ENCODE measurements at places on chromosomes 11 and 22.

DNA sequence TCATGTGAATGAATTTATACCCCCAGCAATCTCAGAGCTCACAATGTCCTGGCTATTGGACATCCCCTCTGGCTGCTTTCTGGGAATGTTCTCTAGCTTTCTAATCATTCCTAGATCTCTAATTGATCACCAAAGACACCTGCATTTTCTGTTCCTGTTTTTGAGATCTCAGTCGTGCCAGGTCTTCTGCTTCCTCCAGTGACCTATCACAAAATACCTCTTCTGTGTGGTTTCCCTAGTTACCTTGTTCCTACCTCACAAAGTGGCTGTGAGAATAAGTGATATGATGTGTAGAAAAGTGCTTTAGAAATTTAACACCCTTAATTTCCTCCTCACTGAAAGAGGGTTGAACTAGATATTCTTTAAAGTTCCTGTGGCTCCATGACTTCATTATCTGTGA, 92.2 kb downstream of the LUZP2 start:
- DNase-seq, result no peak

- DNase-seq, result no peak
These were observed 149.1 kb upstream of the SOX6 start for GRCh38 chr11:16505481-16505880.

DNA sequence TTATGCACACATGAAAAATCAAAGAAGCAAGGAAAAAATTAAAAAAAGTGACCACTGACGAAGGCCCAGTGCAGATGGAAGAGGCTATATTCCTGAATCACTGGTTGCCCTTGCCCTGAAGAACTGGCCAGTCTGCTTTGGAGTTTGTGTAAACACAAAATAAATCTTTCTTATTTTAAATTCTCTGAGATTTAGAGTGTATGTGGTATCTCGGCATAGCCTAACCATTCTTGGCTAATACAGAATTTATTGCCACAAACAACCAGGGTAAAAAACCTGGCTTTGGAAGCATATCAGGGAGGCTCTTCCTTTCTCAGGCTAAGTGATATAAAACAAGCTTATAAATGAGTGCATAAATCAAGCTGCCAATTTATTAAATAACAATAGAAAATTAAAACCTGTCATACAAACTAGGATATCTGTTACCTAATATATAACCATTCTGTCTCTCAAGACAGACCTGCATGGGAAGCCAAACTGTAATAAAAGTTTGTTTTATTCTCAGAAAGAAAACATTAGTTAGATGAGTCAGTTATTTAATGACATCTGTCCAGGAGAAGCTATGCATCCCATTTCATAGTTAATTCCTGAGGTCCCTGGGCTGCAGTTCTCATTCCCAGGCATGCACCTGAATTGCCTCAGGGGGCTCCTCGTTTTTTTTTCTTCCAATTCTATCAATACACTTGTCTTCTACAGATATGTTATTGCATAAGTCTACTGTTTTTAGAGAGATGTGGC, 6.1 kb upstream of the TMEM135 start:
- no peak for DNase-seq

DNA sequence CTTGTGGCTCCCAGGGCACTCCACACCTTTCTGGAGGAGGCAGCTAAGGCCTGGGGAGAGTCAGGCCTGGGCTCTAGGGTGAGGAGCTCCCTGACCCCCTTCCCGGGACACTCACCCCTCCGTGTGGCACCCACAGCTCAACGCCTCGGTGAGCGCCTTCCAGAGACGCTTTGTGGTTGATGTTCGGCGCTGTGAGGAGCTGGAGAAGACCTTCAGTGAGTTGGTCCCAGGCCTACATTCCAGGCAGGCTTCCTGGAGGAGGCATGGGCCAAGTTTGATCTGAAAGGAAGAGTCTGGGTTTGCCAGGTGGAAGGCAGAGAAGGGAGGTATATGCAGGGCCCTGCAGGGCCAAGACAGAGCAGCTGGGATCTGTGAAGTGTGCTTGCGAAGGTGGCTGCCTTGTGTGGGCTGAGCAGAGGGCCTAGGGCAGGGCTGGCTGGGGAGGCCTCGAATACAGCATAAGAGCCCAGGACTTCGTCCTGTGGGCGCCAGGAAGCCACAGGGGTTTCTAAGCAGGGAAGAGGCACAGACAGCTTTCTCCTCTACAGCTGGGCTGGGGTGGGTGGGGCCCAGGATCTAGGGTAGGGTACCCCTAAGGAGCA, 2.9 kb downstream of the TCIRG1 start:
- DNase-seq, result no peak

- peak; percentile 49 for DNase-seq
These were observed 22.0 kb upstream of the TLCD5 start for GRCh38 chr11:120303004-120303637.

DNA sequence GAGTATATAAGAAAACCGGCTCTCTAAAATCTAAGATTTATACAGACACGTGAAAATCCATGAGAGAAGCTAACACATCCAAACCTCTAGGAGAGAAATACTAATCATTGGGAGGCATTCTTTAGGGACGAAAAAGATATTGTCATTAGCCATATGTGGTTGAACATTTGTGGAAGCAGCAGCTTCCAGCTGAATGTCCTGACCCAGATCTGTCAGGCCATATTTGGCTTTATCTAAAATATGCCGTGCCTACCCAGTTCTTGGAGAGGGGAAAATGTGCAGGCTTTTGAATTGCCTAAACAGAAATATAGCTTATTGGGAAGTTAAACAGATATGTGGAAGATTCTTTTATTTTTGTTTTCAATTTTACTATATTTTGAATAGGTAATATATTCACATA, 6.4 kb downstream of the CCDC89 start:
- DNase-seq, result no peak

DNA sequence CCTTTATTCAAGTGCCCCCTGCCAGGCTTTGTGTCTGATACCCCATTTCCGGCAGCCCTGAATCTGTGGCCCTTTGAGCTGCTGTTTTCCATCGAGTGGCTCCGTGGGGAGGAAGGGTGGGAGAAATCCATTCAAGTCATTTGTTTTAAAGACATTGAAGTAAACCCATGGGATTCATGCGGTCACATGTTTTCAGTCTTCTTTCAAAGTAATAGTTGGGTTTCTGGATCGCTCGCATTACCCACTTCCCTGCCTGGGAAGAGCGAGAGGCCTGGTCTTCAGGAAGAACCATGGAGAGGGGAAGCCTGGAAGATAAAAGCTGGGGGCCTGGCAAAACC, 14.4 kb downstream of the DAGLA start:
- DNase-seq, result no peak

DNA sequence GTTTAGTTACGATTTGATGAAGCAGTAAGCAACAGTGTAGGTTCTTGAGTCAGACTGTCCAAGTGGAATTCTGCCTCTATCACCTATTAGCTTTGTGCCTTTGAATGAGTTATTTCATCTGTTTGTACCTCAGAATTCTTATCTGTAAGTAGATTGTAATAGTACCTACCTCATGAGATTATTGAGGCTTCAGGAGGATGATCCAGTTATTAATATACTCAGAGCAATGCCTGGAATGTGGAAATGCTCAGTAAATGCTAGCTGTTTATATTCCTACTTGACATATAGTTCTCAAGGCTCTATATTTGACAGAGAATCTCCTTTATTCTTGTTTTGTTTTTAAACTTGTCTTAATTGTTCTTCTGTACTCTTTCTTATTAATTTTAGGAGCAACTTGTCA, 70.1 kb downstream of the SFI1 start:
- DNase-seq, result no peak

- DNase-seq, result no peak
These were observed 634.9 kb downstream of the METTL15 start for GRCh38 chr11:28743061-28743550.
